DMS79 treated with DMSO at 0.1 percent for 48 hours (cell line): ENCODE measurements at places on chromosomes 7 and 10.

DNA sequence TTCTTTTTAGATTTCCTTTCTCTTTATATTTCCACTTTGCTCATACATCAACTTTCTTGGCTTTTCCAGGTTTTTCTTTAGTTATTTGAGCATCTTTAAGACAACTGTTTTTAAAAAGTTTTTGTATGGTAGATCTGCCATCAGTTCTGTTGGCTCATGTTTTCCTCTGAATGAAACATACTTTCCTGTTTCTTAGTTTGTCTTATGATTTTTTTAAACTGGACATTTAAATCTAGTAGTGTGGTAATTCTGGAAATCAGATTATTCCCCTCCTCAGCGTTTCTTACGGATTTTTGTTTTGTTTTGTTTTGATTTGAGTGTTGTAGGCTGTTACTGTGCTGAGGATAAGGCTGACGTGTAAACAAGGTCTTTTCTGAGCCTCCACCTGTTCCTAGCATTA lies 33.8 kb upstream of the ITGB8 start:
- DNase-seq: no peak

DNA sequence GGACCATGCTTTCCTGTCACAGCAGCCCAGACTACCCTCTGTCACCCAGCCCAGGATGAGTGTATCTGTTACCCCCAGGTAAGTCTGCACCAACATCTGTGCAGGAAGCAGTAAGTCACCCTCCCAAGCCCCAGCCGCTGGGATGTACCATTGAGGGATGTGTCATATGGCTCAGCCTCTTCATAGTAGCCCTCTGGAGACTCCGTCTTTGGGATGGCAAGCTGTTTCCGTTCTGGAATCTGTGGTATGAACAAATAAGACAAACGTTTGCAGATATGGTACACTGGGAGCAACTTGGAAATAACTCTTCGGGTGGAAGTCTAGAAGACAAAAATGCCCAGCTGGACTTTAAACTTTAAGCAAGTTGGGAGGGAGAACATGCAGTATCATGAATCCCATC lies 81.3 kb downstream of the AFAP1L2 start:
- DNase-seq: no peak

- DNase-seq: no peak
Measured at GRCh38 chr10:23063045-23063972, 32.1 kb upstream of the MSRB2 start.

DNA sequence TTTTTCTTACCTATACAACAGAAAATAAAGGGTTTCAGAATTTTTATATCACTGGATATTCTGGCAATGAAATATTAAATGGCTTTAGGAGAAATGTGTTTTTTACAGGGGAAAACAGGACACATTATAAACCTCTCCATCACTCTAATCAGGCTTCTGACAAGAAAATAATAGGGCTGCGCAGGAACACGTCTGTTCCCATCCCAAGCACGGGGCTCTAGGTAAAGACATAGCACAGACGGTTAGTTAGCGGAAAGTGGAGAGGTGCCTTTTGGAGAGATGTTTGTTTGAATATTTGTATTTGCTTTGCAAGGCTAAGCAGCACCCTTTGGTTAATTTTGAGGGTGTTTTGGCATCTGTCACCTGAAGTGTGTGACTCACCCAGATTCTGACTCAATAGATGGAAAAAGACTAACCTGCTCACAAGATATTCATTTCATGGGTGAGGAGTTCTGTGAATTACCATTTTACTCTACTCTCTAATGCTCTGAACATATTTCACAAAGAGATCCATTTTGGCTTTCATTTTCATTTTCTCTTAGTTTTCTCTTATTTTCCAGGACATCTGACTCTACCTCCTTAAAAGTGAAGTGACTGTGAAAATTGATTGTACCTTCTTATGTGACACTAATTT lies 174.5 kb upstream of the AKR1E2 start:
- DNase-seq: no peak

DNA sequence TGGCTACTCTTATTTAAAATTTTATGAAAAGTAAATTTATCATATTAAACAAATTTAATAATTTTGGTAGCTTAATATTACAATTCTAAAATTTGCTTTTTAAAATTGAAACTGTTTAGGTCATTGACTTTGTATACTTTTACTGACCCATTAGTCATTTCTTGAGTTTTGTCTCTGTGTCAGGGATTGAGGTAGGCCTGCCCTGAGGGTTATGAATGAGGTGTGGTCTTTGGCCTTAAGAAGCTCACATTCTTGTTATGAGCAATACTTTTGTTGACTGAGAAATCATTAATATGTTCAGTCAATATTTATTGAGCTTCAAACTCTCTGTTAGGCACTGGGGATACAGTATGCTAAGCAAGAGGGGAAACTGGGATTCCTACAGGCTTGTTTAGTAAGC lies 47.0 kb upstream of the RPA3 start:
- no peak for DNase-seq

DNA sequence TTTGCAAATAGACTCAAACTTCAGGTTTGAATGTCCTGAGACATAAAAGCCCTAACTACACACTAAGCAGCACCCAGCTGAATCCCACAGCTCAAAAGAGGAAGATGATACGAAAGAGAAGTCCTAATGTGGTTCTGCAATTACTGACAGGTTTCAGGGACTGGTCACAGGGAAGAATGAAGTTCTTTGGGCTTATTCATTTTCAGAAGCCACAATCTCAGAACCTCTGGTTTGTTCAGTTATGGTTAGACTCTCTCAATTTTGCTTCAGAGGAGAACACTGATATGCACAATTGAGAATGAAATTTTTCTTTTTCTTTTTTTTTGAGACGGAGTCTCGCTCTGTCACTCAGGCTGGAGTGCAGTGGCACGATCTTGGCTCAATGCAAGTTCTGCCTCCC lies 94.6 kb upstream of the FAM180A start:
- no peak for DNase-seq

DNA sequence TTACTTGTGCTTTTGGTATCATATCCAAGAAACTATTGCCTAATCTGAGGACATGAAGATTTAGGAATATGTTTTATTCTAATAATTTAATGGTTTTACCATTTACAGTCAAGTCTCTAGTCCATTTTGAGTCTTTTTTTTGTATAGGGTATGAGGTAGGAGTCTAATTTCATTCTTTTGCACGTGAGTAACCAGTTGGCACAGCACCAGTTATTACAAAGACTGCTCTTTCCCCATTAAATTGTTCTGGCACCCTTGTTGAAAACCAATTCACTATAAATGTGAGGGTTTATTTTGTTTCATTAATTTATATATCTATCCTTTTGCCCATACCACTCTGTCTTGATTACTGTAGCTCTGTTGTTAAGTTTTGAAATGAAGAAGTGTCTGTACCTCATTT lies 381.6 kb downstream of the SUGCT start:
- no peak for DNase-seq

DNA sequence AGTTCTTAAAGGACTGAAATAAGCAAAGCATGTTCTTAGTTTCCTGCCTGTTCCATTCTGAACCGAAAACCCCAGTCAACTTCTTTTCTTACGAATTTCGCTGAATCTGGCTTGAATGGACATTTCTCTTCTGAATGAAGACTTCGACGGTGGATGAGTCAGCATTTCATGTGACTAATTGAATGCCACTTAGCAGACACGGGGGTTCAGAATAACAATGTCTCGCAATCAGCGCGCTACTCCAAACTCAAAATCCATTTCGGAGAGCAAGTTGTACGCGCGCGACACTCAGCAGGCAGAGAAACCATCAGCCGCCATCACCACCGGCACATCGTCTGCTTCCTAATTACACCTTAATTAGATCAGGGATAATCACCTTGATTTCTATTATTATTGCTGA lies 239.0 kb upstream of the KLF6 start:
- DNase-seq: no peak

GRCh38 chr7:138460176-138460648 lies at the start of gene TRIM24:
TRIM24 (plus strand) TSS chr7:138460259; CDS start chr7:138460549, 290 bp downstream.
- peak; percentile 98 for DNase-seq

DNA sequence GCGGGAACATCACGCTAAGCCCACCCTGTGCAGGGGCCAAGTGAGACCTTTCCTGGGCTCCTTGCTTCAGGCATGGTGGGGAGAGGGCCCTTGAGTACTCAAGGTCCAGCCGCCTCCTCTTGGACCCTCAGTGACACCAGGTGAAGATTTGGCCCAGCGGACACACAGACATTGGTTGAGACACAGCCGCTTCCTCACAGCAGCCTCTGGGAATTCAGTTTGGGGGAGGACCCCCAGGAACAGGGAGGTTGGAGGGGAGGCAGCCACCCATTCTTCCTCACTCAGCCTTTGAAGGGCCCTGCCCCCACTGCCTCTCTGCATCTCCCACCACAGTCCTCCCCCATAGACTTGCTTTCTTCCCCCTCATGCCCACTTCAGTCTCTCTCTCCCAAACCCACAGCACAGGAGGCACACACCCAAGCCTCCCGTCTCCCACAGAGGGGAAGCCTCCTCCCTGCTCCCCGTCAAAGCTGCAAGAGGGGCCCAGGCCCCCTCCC lies 31.9 kb downstream of the ANXA8 start:
- DNase-seq: no peak

- no peak for DNase-seq
Measured at GRCh38 chr10:15144788-15145187, 23.7 kb downstream of the NMT2 start.

DNA sequence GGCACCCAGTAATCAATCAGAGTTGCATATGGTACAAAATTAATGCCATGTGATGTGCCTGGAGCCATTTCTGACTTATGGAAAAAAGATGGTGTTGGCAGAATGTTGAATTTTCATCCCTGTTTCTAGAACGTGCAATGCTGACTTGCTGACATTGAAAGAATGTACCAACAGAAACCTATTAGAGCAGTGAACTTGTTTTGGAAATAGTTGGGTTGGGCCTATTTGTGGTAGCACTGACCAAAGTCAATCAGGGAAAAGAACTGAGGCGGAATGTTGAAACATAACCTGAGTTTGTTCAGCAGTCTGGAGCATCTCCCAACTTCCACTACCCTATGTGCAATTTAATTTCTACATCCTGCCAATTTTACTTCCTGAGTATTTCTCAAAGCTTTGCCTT lies 11.7 kb upstream of the KIAA1217 start:
- DNase-seq: no peak

- no peak for DNase-seq
Measured at GRCh38 chr10:86292462-86293395, 73.9 kb downstream of the GRID1 start.

GRCh38 chr7:138021889-138022288 lies 20.0 kb upstream of the CREB3L2 start:
- no peak for DNase-seq
